C1 segment of cervical spinal cord (tissue), 14 donors: ENCODE measurements at places on chromosomes 3 and 15.

DNA sequence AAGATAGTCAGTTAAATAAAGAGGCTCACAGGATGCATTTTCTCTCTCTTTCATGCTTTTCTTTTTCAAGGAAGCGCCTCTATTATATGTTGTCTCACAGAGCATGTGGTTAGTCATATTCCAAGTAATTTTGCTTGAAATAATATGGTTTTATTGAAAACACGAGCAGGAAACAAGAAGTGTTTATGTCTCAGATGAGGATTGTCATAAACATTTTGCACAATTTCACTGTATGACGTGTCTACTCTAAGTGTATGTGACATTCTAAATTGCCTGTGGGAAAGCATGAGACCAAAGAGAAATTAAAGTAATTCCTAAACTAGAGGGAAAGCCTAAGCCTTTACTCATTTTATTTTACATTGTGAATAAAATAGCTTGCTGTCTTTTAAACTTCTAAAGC lies 818.6 kb downstream of the EPHA3 start:
- DNase-seq = no peak

DNA sequence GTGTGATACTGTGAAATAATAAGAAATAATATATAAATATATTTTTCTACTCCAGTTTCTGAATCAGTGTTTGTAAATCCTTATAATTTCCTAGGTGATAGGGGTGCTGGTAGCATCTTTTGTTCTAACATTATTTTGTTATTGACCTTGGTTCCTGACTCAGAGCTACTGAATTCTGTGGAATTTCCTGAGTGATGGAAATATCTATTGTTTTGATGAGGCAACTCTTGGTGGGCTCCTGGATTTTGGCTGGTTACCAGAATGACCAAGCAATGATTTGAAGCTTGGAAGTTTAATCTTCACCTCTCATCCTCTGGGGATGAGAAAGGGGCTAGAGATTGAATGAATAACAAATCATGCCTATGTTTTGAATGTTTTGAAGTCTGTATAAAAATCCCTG lies 377.3 kb downstream of the LPP start:
- DNase-seq = no peak

GRCh38 chr3:43001094-43001553 lies 22.0 kb downstream of the GASK1A start:
- DNase-seq = peak; percentile 51

- no peak for DNase-seq
Measured at GRCh38 chr3:78825118-78825857, 942.5 kb downstream of the ROBO1 start.

DNA sequence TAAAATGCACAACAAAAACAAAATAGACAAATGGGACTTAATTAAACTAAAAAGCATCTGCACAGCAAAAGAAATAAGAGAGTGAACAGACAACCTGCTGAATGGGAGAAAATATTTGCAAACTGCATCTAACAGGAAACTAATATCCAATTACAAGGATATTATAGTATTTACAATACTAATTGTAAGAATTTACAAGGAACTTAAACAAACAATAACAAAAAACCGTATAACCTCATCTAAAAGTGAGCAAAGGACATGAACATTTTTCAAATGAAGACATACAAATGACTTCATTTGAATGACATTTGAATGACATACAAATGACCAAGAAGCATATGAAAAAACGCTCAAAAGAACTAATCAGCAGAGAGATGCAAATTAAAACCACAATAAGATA lies 66.4 kb downstream of the CSNK1G1 start:
- DNase-seq = no peak

GRCh38 chr3:194905696-194906095 lies 220.0 kb downstream of the FAM43A start:
- no peak for DNase-seq

DNA sequence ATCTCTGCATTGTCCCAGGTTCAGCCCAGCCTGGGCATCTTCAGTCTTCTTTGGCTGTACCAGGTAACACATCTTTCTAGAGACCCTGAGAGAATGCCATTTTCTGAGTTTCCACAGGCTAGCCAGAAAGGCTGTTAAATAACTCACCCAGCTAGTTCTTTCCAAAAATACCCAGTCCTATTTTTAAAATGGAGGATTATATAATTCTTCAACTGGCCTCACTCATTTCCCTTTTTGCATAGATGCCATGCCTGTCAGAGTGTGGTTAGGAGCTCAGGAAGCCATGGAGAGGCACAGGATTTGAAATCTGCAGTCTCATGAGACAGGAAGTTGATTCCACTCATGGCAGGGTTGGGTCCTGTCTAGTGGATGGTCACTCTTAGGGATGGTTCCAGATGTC lies 39.8 kb downstream of the CEMIP start:
- no peak for DNase-seq

DNA sequence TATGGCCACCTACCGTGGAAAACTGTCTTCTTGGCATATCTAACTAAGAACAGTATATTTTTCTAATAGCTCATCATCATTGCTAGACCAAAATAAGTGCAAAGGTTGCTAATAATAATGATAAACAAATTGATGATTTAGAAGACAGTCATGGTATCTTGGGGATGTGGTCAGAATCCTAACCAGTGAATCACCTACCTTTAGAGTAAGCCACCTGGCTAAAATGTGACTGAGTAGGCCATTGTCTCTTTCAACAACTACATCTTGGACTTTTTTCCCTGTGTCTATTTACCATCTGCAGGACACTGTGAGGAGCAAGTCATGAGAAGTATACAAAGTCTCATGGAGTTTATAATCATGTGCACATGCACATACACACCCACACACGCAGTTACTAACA lies 273.5 kb upstream of the SEMA6D start:
- DNase-seq = no peak

- DNase-seq = no peak
Measured at GRCh38 chr15:26143221-26143620, 280.1 kb upstream of the ATP10A start.

GRCh38 chr15:50344006-50344464 lies 11.0 kb downstream of the GABPB1 start:
- DNase-seq = no peak

GRCh38 chr3:135915206-135915605 lies 50.3 kb upstream of the PPP2R3A start:
- DNase-seq = no peak

GRCh38 chr3:119669906-119670570 lies 7.2 kb downstream of the COX17 start:
- no peak for DNase-seq

GRCh38 chr15:53974813-53975212 lies 3.4 kb upstream of the UNC13C start:
- DNase-seq = no peak

GRCh38 chr3:67685499-67685898 lies 31.1 kb upstream of the SUCLG2 start:
- DNase-seq = no peak

GRCh38 chr15:58257776-58258325 lies 119.7 kb downstream of the AQP9 start:
- no peak for DNase-seq

GRCh38 chr3:121566773-121567172 lies 976 bp upstream of the ARGFX start:
- no peak for DNase-seq

DNA sequence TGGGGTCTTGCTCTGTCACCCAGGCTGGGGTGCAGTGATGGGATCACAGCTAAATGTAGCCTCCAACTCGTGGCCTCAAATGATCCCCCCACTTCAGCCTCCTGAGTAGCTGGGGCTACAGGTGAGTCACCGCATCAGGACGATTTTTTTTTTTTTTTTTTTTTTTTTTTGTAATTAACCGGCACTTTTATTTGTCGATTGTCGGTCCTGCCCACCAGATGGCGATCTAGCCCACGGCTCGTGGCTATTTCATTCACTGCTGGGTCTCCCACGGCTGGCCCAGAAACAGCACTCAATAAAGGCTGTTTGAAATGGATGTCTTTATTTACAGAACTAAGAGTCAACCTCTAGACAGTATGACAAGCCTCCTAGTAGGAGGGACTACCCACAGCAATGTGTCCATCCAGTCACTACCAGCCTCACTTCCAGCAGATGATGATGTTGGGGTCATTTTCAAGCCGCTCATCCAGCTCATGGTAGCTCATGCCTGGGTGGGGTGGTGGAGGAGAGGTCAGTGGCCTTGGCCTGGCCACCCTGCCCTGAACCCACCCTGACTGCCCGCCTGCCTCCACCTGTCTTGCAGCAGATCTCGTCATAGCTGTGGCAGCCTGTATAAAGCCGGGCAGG lies 1.8 kb upstream of the ZMYND10 start:
- peak; percentile 12 for DNase-seq

- no peak for DNase-seq
Measured at GRCh38 chr3:124510290-124510689, 220.0 kb upstream of the UMPS start.

DNA sequence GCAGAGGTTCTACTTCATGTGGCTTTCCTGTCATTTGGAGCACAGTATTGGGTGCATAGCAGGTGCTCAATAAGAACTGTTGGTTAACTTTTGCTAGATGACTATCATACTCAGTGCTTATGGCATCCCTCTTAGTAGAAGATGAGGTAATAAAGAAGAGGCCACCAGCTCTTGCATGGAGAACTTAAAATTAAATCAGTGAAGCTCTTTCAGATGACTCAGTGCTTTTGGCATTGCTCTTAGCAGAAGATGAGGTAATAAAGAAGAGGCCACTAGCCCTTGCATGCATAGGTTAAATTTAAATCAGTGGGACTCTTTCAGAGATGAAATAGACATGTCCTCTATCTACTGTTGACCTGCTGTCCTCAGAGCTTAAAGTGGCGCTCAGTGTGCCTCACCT lies 109.4 kb upstream of the FGF7 start:
- DNase-seq = no peak

DNA sequence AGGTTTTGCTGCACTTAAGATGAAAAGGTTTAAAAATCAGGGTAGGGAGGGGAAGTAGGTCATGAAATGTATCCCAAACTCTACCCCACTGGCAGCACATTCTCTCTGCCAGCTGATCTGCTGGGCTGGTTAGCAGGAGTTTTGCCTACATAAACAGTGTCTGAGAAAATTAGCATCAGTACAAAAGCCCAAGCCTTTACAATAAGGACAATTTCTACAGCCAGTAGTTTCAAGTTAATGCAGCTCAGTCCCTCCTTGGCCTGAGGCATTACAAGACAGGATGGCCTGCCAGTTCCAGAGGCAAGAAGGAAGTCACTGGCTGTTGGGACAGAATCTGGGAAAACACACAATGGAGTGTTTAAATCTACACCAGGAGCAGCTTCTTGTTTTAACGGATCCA lies 32.8 kb downstream of the NCEH1 start:
- peak; percentile 15 for DNase-seq

- DNase-seq = no peak
Measured at GRCh38 chr15:69056365-69056764, 41.9 kb downstream of the NOX5 start.

DNA sequence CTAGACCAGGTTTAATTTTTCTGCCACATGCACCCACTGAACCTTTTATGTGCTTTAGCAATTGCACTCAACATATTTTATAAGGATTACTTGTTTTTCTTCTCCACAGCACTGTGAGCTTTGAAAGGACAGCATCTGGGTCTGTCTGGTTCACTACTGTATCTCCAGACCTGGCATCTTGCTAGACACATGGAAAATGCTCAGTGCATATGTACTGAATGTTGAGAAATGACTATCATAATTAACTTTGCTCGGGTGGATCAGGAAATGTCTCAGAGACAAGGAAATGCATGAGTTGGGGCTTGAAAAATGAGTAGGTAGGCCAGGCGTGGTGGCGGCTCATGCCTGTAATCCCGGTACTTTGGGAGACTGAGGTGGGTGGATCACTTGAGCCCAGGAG lies 40.2 kb downstream of the DOCK3 start:
- DNase-seq = no peak

DNA sequence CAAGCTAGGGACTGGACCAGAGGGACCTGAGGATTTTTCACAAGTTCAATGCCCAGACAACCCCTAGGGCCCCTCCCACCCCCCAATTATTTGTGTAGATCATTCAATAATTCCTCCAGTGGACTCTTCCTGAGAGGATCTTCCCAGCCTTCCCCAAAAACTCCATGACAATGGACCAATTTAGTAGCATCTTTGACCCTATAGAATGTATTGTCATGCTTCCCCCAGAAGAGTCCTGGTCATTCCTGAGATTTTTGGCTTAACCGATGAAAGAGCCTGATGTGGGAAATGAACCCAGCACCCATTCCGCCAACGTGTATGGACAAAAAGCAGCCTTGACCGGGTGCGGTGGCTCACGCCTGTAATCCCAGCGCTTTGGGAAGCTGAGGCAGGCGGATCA lies 119.2 kb upstream of the RNF7 start:
- no peak for DNase-seq

- DNase-seq = no peak
Measured at GRCh38 chr3:123488645-123489347, 39.9 kb upstream of the ADCY5 start.

DNA sequence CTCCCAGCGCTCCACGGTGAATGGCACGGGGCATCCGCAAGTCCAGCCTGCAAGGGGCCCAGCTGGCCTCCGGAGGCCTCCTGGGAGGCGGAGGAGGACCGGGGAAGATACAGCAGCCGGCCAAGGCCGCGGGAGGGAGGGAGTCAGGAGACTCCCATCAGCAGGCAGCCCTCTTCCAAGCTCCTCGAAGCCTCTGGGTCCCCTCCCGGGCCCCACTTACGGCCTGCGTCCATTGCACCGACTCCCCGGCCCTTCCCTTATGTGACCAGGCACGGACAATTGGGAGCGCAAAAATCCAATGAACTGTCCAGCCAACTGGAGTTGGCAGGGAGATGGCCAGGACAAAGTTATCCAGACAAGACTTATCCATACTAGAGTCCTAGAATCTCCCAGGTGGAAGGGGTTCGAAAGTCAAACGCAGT lies 668 bp downstream of the MFGE8 start:
- DNase-seq = no peak

GRCh38 chr15:85477061-85477460 lies 96.7 kb downstream of the AKAP13 start:
- no peak for DNase-seq

GRCh38 chr15:81258455-81258854 lies 61.8 kb downstream of the IL16 start:
- DNase-seq = no peak

DNA sequence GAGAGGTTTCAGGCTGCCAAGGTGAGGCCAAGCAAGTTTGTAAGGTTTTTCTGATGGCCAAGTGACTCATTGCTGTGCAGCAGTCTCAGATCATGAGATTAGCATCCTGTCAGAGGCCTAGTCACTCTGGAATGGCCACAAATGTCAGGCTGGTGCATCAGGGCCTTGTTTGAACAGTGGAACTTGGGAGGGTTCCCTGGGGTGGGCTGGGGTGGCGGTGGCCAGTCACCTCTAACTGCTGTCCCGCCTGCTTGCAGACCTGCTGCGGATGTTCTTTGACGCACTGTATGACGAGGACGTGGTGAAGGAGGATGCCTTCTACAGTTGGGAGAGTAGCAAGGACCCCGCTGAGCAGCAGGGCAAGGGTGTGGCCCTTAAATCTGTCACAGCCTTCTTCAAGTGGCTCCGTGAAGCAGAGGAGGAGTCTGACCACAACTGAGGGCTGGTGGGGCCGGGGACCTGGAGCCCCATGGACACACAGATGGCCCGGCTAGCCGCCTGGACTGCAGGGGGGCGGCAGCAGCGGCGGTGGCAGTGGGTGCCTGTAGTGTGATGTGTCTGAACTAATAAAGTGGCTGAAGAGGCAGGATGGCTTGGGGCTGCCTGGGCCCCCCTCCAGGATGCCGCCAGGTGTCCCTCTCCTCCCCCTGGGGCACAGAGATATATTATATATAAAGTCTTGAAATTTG lies 2.8 kb upstream of the FAM131A start:
- DNase-seq = no peak

- no peak for DNase-seq
Measured at GRCh38 chr3:30017901-30018300, 588.5 kb upstream of the TGFBR2 start.

GRCh38 chr15:57731530-57732103 lies 25.1 kb downstream of the POLR2M start:
- no peak for DNase-seq
